ENCODE measurements at places on chromosomes 7 and 10. TPM values are rescaled to one million over a fixed set of nuclear protein-coding genes. Genes with fewer than 3 reads are reported as not detected.

The LRRD1 gene
- total RNA-seq: not detected

The GPR141 gene
- total RNA-seq: 0.58 TPM

The MICALL2 gene
- 117 TPM for total RNA-seq

The PRRT4 gene
- 0.24 TPM for total RNA-seq

DNA sequence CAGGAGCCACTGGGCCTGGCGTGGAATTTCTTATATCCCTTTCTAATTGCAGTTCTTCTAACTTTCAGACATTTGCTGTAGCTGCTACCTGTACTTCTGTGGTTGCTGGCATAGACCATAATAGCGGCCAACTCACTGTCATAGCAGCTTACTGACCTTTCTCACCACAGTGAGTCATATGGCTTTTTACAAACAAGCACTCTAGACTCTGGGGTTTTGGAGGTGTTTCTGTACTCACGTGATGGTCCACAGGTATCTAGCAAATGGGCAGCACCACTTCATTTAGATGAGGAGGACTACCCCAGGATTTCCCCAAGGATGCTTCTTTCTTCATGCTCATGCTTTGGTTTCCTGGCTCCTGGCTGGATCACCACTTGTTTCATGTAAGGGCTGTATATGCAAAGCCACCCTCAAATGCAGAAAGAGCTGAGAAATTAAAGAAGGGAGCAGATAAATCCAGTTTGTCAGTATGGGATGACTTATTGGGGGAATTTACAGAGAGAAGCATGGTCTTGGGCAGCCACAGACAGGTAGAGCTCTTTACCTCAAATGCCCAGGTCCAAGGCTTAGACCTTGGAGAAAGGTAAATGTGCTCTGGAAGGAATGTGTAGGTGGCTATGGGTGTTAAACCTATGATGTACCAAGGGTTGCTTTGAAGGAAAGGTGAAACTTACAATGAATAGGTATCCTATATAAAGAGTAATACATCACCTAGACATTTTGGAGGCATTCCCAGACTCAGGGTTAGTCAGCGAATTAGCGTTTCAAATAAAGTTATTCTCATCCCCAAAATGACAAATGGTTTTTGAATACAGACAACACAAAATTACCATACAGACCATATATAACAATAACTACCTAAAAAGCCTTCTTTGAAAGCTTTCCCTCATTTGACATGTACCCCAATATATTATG, 15.9 kb upstream of the SLC25A16 start:
- H3K36me3 ChIP-seq: no peaks in the 10 kb centered on the region
- no peak for DNase-seq
- H3K27me3 ChIP-seq: no peaks in the 10 kb centered on the region
- no peak overlapping the region for H3K27ac ChIP-seq

- H3K27ac ChIP-seq: no peak overlapping the region
- H3K36me3 ChIP-seq: no peaks in the 10 kb centered on the region
- no peaks in the 10 kb centered on the region for H3K4me1 ChIP-seq
- H3K27me3 ChIP-seq: no peaks in the 10 kb centered on the region
- H3K4me3 ChIP-seq: no peak overlapping the region
Measured at GRCh38 chr10:125967533-125967932, 71.2 kb downstream of the FANK1 start.

DNA sequence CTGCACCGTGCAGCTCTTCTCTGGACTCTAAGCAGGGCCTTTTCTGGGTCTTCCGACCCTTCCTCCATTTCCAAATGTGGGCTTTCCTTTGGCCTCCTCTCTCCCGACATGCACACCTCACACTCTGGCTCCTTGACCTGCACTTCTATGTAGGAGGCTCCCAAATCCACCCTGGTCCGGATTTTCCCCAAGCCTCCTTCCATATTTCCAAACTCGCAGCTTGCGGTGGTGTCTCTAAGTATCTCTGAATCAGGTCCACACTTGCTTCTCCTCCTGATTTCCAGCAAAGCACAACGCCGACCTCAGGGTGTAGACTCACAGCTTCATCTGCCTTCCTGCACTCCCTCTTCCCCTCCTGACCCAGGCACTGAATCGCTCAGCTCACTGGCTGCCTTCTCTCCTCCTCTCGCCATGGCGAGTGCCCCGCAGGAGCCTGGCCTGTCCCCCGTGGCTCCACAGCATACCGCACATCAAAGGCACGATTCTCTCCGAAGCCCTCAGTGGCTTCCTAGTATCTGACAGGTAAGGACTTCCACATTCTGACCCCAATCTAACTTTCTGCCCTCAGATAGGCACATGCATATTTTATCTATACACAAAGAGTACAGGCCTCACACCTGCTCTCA, 27.8 kb downstream of the DIP2C start:
- peak overlapping the region; percentile 32 for H3K27ac ChIP-seq
- no peak for DNase-seq
- peaks cover 5% of the 10 kb centered on the region for H3K4me1 ChIP-seq
- no peak overlapping the region for H3K4me3 ChIP-seq
- no peaks in the 10 kb centered on the region for H3K27me3 ChIP-seq

GRCh38 chr7:50304911-50305582, 531 bp downstream of the IKZF1 start:
- H3K4me3 ChIP-seq: peak overlapping the region; percentile 37
- no peak for DNase-seq
- H3K27me3 ChIP-seq: peaks cover 22% of the 10 kb centered on the region

DNA sequence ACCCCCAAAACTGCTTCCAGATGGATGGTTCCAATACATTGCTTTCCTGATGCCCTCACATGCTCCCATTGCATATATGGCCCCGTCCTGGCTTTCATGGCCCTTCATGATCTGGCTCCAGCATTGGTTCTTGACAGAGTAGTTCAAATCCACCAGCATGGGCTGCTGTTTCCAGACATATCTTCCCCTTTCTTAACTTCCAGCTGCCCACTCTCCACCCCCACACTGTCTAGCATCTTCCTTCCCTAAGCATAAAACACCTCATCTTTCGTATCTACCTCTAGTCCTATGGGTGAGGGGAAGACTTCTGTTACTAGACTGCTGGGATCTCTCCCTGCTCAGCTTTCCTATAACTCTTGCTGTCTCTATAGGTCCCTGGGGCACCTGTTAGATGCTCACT, 13.2 kb upstream of the GOLGA7B start:
- H3K27me3 ChIP-seq: no peaks in the 10 kb centered on the region
- H3K36me3 ChIP-seq: no peaks in the 10 kb centered on the region
- H3K27ac ChIP-seq: no peak overlapping the region
- H3K4me1 ChIP-seq: no peaks in the 10 kb centered on the region
- H3K4me3 ChIP-seq: no peak overlapping the region
- no peak for DNase-seq

GRCh38 chr7:135597181-135597925, 39.6 kb downstream of the NUP205 start:
- no peak overlapping the region for H3K27ac ChIP-seq
- no peaks in the 10 kb centered on the region for H3K4me1 ChIP-seq
- DNase-seq: no peak
- H3K4me3 ChIP-seq: no peak overlapping the region

- H3K4me3 ChIP-seq: no peak overlapping the region
- H3K4me1 ChIP-seq: no peaks in the 10 kb centered on the region
- H3K36me3 ChIP-seq: no peaks in the 10 kb centered on the region
- H3K27me3 ChIP-seq: no peaks in the 10 kb centered on the region
- no peak for DNase-seq
Measured at GRCh38 chr7:98855610-98856422, 14.0 kb downstream of the TMEM130 start.

GRCh38 chr10:107085665-107086525, 78.6 kb downstream of the SORCS1 start:
- H3K27ac ChIP-seq: no peak overlapping the region
- no peaks in the 10 kb centered on the region for H3K27me3 ChIP-seq
- H3K4me3 ChIP-seq: no peak overlapping the region
- no peak for DNase-seq
- no peaks in the 10 kb centered on the region for H3K36me3 ChIP-seq

DNA sequence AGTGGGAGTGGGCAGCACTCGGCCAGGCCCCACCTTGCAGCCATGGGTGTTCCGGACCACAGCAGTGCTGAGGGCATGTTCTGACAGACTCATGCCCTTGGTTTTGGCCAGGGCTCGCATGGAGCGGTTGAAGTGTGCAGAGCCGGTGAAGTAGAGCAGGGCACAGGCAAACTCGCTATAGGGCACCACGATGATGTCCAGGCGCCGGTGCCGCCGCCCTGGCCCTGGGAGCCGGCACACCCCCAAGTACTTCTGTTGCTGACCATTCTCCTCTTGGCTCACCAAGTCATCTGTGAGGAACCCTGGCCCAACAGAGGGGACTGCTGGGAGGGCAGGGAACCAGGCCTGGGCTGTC, 8.6 kb downstream of the POLL start:
- H3K36me3 ChIP-seq: peaks cover 9% of the 10 kb centered on the region
- H3K4me1 ChIP-seq: no peaks in the 10 kb centered on the region
- DNase-seq: no peak
- no peaks in the 10 kb centered on the region for H3K27me3 ChIP-seq
- no peak overlapping the region for H3K27ac ChIP-seq
